ENCODE measurements at places on chromosomes 5 and 9. TPM values are rescaled to one million over a fixed set of nuclear protein-coding genes. Genes with fewer than 3 reads are reported as not detected.

DNA sequence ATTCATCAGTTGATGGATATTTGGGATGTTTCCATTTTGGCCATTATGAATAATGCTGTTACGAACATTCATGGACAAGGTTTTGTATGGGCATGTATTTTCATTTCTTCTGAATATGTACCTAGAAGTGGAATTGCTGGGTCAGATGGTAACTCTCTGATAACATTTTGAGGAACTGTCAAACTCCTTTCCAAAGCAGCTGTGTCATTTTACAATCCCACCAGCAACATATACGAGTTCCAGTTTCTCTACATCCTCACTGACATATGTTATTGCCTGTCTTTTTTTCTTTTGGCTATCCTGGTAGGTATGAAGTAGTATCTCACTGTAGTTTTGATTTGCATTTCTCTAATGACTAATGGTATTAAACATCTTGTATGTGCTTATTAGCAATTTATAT, 86.7 kb downstream of the PRKACG start:
- no peak for DNase-seq

DNA sequence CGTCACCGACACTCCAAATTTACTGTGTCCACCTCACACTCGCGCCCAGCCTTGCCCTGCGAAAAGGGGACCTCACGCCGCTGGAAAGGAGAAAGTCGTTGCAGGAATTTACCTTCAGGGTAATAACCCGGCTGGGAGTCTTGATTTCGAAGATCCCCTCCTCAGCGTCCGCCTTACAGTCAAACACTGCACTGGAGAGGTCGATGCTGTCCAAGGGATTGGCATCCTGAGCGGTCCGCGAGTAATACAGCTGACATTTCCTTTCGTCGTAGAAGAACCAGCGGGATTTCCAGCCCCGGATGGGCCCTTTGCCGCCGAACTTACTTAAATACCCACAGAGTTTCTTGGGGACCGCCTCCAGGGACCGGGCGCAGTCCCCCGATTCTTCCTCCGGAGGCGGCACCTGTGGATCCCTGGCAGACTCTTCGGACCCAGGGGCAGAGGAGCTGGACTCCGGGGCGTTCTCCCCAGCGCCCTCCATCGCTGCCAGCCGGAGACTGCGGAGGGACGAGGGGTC, 330 bp downstream of the TBC1D2 start:
- peak; percentile 57 for DNase-seq

The GPR151 gene
- total RNA-seq = not detected

GRCh38 chr5:96316487-96316886, 116.6 kb downstream of the PCSK1 start:
- DNase-seq = no peak

DNA sequence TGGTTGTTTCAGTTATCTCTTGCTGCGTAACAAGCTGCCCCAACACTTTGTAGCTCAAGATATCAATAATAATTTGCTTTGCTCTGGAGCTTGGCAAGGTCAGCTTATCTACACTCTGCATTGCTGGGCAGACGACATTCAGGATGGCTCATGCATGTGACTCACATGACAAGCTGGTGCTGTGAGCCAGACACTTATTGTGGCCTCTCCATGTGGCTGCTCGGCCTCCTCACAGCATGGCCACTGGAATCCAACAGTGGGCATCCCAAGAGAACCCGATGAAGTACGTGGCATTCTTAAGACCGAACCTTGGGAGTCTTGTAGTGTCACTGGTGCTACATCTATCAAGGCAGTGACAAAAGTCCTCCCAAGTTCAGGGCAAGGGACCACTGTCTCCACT, 94.2 kb upstream of the MVB12B start:
- DNase-seq = no peak

The WDR38 gene
- total RNA-seq = 23.1 TPM

GRCh38 chr9:121268598-121268850, 562 bp downstream of the GSN start:
- no peak for DNase-seq

The FOXI1 gene
- 0.30 TPM for total RNA-seq

- no peak for DNase-seq
Measured at GRCh38 chr9:132556714-132557113, 25.7 kb upstream of the BARHL1 start.

- no peak for DNase-seq
Measured at GRCh38 chr5:1642621-1643061, 118.9 kb upstream of the LPCAT1 start.

- DNase-seq = no peak
Measured at GRCh38 chr9:68782546-68782945, 77.5 kb downstream of the PIP5K1B start.

The HAVCR2 gene
- total RNA-seq = 38.8 TPM

- no peak for DNase-seq
Measured at GRCh38 chr9:588981-589380, 252.5 kb upstream of the DMRT1 start.

DNA sequence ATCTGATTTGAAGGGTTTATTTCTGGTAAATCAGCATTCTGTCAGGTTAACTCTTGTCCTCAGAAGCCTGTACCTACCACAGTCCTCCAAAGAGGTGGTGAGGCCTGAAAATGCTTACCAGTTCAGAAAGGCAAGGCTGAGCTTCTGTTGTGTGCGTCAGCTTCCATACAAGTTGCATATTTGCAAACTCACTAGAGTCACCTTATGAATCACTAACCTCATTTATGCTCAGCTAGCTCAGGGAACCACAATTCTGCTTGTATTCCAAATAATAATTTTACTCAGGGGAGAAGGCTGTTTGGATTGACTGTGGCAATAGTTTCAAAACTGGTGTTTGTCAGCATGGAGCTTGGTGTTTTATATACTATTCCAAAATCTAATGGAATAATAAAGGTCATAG, 355.1 kb upstream of the RFX3 start:
- DNase-seq = no peak

The CDX1 gene
- total RNA-seq = 0.17 TPM

The ZNF608 gene
- total RNA-seq = 54.9 TPM

- DNase-seq = peak; percentile 72
Measured at GRCh38 chr9:136947955-136948510, 3.0 kb downstream of the C8G start.

The MARCHF11 gene
- total RNA-seq = not detected

DNA sequence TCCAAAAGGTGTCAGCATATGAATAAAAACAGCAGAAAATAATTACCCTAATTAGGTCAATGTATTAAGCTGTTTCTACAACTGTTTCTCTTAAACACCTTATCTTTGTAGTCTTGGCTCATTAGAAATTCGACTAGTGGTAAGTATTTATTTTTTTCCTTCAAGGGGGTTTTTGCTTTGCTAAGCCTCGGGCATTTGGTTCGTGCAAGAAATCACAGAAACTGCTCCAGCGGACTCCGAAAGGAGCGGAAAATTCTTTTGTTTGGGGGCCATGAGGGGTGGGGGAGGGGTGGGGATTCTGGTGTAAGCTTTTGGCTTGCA, 757 bp downstream of the ZBED3 start:
- DNase-seq = no peak

GRCh38 chr5:94969174-94969573, 315.7 kb downstream of the MCTP1 start:
- DNase-seq = no peak

The TSLP gene
- total RNA-seq = 0.20 TPM

GRCh38 chr9:117377046-117377445, 37.8 kb downstream of the ASTN2 start:
- DNase-seq = no peak

GRCh38 chr5:9951865-9952516, 297.7 kb downstream of the ATPSCKMT start:
- DNase-seq = no peak

The IFNA21 gene
- not detected for total RNA-seq

The NMUR2 gene
- 0.37 TPM for total RNA-seq

DNA sequence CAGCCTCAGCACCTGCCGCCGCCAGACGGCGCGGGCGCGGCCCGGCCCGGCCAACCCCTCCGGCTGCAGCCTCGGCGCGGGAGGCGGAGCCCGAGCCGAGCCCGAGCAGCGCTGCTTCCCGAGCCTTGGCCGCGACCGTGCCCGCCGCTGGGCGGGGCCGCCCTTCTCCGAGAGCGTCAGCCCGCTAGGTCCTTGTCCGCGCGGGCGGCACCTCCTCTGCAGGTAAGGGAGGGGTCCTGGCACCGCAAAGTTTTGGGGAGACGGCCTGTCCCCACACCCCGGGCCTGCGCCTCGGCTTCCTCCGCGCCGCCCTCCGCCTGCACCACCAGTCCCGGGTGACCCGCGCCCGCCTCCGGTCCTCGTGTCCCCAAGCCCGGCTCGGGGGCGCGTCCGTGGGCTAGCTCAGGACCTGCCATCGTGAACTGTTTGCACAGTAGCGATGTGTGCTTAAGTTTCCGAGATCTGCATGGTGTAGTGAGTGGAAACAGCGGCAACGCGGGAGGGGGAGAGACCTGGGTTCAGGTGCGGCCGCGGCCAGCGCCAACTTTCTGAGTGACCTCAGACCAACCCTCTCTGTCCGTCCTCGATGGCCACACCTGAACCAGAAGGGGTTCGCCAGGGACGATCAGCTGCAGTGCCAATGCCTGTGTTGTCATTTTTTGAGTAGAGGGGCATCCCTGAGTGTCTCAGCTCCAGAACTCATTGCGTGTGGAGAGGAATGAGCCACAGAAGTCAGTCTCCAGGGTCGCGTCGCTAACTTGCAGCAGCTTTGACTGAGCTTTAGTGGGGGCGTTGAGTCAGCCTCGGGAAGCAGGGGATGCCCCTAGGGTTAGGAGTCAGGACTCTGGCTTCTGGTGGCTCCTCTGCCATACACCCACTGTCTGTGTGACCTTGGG, at the start of gene FRMPD1:
Gene FRMPD1 (plus strand): TSS at position 82 of the 896 bp plus-strand sequence. CDS start 41,688 bp downstream, outside the sequence.
- DNase-seq = peak; percentile 95

GRCh38 chr5:42813533-42813932, 1.8 kb upstream of the SELENOP start:
- no peak for DNase-seq

DNA sequence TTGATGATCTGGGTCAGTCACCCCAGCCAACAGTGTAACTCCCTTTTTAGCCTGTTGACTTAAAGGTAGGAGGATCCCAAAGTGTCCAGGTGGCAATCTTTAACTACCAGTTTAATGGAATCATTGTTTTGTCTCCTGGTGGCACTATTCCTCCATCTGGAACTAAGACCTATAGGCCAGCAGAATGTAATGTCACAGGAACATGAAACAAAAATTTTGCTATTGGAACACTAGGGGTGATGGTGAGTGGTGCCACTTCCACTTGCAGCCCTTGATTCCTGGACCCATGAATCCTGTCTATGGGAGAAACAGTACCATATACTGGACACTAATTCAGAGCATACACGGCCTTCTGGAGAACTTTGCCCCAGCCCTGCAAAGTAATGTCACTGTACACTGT, 219.5 kb upstream of the RASA1 start:
- no peak for DNase-seq

The KIF12 gene
- total RNA-seq = 16.8 TPM

GRCh38 chr9:10079284-10079964, 533.4 kb downstream of the PTPRD start:
- no peak for DNase-seq

The LIX1 gene
- 0.54 TPM for total RNA-seq

The FNIP1 gene
- total RNA-seq = 52.6 TPM

- DNase-seq = no peak
Measured at GRCh38 chr9:93196096-93197055, 12.4 kb downstream of the WNK2 start.

The TMEM174 gene
- not detected for total RNA-seq

The NTRK2 gene
- 0.30 TPM for total RNA-seq

- DNase-seq = no peak
Measured at GRCh38 chr5:154543380-154543779, 65.4 kb upstream of the HAND1 start.

DNA sequence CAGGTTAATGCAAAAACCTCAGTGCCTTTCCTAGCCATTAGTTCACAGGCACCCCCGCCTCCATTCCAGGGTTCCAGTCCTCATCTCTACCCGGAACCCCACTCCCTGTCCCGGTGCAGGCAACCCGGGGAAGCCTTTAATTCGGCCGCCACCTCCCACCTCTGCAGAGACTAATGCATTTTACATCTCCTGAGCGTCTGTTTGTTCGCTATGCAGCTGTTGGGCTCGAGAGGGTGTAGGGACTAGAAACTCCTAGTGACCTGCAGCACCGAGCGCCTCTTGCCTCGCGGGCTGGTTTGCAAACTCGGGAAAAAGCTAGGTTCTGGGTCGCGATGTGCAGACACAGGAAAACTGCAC, 3.6 kb downstream of the GDNF start:
- DNase-seq = no peak

GRCh38 chr9:94855903-94856302, 129.4 kb downstream of the AOPEP start:
- no peak for DNase-seq

The EPB41L4B gene
- 12.0 TPM for total RNA-seq

The SLC6A19 gene
- total RNA-seq = not detected

The FST gene
- total RNA-seq = 4.0 TPM

DNA sequence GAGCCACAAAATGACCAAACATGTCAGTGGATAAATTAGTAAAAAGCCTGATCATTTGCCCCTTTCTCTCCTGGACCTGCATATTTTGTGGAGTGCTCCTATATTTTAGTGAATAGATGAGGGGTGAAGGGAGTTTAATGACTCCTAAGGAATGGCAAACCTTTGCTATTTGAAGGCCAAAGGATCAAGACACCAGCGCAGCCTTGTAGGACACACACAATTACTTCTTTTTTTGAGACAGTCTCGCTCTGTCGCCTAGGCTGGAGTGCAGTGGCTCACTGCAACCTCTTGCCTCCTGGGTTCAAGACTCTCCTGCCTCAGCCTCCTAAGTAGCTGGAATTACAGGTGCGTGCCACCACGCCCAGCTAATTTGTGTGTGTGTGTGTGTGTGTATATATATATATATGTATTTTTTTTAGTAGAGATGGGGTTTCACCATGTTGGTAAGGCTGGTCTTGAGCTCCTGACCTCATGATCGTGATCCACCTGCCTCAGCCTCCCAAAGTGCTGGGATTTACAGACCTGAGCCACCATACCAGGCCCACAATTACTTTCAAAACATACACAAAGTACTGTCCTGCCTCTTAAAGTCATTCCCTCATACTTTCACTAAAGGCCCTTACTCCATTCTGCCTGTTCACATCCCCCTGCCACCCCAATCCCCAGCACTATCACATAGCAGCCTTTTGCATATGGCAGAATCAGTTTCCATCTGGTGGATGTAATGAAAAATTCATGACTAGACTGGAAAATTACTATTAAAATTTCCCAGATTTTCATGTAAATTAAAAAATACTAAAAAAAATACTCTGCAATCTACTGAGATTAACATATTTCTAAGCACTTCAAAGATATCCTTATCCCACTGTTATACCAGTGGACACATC, 60.4 kb downstream of the CSNK1A1 start:
- no peak for DNase-seq

- DNase-seq = peak; percentile 88
Measured at GRCh38 chr9:134422301-134423090, 96.2 kb downstream of the RXRA start.

The LECT2 gene
- not detected for total RNA-seq

DNA sequence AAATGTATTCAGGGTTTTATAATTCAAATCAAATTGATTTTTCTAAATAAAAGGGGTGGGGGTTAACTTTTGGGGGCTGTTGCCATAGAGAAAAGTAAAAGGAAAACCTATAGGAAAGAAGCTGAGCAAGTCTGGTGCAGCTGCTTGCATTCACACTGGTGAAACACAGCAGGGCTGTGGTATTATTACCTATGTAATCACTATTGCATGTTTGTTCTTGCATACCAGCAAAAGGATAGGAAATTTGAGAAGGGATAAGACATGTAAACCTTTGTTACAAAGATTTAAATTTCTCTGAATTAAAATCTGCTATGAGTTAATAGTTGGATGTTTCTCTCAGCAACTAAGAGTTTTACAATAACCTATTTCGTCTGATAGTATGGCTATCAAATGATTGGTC, 346.7 kb downstream of the EFNA5 start:
- no peak for DNase-seq

GRCh38 chr5:131473731-131474130, 161.3 kb downstream of the RAPGEF6 start:
- DNase-seq = no peak

- DNase-seq = no peak
Measured at GRCh38 chr9:124626276-124626675, 119.1 kb upstream of the NR5A1 start.

The BDP1 gene
- 29.6 TPM for total RNA-seq
